ENCODE measurements at places on chromosomes 4 and X.

DNA sequence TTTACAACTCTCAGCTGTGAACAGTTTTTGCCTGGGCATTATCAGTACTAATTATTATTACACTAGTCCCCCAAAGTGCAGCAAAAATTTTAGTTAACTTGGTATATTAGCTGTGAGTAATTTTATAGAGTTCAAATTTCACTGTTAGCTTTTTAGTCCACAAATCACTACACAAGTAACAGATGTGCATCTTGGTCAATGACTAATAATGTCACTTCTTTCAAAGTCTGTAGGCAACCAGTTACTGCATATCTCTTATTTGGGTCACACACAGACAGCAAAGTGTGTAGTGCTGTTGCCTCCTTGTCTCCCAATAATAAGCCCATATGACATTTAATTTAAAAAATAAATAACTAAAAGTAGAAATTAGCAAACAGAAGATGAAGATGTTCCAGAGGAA is 159.9 kb downstream of the SCFD2 start:
- no peak for DNase-seq

DNA sequence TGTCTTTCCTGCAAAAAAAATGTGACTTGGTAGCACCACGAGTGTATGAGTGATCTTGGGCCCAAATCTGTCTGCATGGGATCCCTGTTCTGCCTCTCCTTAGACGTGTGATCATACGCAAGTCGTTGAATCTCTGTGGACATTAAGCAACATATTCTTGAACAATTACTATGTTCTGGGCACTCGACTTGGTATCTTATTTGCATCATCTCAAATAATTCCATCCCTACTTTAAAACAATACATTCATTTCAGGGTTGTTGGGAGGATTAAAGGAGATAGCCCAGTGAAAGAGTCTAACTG is 145.4 kb upstream of the CPEB2 start:
- no peak for DNase-seq

DNA sequence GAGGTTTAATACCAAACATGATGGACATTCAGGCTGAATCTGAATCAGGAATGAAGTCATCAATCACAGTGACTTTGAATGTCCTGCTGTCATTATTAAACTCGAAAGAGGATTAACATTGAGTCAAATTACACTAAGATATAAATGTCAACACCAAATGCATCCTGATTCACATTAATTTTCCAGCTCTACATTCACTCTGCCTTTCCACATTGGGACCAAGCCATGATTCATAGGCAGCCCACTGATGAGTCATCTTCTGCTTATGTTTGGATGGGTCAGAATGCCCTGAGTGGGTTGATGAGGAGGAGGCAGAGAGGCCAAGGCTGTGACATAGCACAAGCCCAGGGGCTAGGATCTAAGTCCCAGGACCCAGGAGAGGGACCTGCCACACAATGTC is 247.6 kb upstream of the RPS6KA3 start:
- peak; percentile 26 for DNase-seq

GRCh38 chrX:108299101-108299591 is 139.1 kb downstream of the COL4A6 start:
- no peak for DNase-seq

DNA sequence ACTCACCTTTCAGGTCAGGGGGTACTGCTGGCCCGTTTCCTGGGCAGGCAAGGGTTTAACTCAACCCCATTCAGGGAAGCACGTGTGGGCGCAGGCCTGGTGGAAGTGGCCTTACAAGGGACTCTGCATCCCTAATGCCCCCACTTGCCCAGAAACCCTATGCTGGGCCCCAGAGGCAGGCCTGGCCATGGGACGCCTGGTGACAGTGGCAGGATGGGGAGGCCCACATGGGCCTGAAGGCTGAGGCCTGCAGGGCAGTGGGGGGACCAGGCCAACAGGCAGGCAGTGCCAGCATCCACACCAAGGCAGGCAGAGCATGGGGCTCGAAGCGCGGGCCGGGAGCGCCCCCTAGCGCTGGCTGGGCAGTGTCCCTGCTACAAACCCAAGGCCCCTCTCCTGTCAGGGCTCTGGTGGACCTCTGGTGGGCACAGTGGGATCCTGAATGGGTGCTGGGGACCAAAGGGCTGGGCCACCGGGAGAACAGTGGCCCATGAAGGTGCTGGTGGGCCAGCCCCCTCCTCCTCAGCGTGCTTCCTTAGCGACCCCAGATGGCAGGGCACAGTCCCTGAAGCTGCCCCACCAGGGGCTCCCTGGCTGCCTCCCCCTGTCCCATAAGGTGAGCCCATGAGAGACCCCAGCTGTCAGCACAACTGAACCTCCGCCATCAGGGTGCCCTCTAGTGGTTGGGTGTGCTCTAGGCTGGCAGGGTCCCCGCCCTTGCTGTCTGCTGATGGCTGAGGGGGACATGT is 16.8 kb downstream of the FGFR3 start:
- peak; percentile 33 for DNase-seq

DNA sequence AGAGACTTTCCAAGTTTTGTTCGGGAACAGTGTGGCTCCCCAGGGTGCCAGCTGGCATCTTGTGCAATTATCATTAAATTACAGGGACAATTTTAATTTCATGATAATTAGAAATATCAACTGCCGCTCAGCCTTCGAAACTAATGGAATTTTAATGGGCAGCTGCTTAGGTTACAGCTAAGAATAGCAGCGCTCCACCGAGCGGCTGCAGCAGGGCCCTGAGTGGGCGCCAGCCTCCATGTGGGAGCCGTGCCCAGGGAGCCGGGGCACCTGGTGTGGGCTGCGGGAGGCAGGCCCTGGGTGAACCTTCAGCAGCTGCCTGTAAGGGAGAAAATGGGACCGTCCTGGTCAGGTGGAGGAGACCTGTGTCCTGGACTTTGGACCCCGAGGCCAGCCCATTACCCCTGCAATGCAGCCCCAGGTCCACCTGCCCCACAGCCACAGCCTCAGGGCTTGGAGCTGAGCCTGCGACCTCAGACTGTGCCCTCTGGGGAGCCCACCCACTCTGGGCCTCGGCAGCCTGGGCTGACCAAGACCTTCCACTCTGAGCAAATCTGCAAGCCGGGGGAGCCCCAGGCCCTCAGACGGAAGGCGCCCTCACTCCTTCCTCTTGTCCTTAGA is 21.1 kb downstream of the MSANTD1 start:
- no peak for DNase-seq

DNA sequence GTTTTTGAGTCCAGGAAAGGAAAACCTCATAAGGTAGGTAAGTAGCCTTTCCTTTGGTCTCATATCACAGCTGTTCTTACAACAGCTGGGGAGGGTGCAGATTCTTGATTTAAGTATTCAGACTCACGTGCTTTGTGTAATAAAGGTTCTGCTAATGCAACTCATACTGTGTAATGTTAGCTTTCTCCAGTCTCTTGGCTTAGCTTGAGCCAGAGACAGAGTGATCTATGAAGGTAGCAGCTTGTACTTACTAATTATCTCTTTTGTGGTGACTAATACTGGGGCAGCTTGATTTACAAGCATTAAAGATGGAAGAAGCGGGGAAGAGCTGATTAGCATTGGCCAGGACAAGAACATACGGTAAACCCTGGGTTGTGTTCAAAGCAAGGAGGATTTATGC is 80.3 kb downstream of the LNX1 start:
- DNase-seq = no peak

GRCh38 chrX:107775734-107776511 is at the start of gene TSC22D3:
Gene TSC22D3 (minus strand): TSS chrX:107775787. CDS start chrX:107775419, 368 bp downstream.
- peak; percentile 5 for DNase-seq

DNA sequence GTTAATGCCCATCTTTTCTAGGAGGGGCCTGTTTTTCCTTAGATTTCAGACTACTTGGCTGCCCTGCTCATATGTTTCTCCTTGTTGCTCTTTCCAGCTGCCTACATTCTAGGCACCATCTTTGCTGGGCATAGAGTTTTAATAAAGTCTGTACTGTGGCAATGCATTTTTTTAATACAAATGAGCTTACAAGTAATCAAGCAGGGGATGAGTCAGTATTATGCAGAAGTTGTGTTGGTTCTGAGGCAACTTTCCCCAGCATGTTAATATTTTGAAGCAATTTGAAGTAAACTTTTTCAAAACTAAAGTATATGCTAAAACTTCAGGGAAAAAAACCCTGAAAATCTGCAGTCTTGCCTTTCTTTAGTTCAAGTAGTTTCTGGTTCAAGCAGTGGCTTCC is 372.0 kb upstream of the GATB start:
- DNase-seq = no peak

DNA sequence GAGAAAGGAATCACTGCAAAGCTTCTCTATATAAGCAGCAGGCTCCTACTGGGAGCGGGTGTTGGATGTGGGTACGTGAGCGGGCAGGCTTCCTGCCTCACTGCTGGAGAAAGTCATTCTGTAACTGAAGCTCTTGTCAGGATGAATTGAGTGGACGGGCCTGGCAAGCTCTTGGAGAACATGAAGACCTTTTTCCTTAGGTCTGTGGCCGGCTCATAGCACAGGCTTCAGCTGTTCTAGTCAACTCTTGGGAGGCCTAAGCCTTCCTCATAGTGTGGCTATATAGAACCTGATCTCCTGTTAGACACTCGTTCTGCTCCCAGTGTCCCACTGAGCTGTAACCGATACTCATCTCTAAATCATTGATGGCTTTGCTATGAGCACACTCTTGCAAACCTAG is 108.2 kb upstream of the GPC4 start:
- DNase-seq = no peak

GRCh38 chr4:6917461-6918271 is 8.0 kb downstream of the TBC1D14 start:
- no peak for DNase-seq

- DNase-seq = no peak
These were observed 1110.4 kb upstream of the ADGRL3 start for GRCh38 chr4:60089546-60090273.

- no peak for DNase-seq
These were observed 63.9 kb downstream of the CPEB2 start for GRCh38 chr4:15066140-15066539.

GRCh38 chr4:54495091-54495490 is 162.7 kb upstream of the KIT start:
- peak; percentile 11 for DNase-seq

DNA sequence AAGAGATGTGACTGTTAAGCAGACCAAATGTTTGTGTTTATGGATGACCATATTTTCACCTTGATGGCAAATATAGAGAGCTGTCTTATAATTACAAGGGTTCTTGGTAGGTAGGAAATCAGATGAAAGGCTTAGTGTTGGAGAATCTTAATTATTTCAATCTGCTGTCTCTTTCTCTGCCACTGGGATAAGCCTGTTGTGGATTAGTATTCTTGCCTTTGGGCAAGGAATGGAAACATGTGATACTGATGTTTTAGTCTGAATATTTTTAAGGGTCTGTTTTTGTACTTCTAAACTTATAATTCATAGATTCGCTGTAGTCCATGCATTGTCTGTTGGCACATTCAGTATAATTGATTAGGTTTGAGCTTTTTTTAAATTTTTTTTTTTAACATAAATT is 23.7 kb upstream of the NUDT6 start:
- DNase-seq = no peak

GRCh38 chr4:94156826-94157225 is 50.8 kb upstream of the SMARCAD1 start:
- no peak for DNase-seq

GRCh38 chr4:158826057-158826456 is 57.2 kb downstream of the FNIP2 start:
- DNase-seq = no peak

GRCh38 chrX:99398545-99398944 is 1011.5 kb downstream of the PCDH19 start:
- no peak for DNase-seq

DNA sequence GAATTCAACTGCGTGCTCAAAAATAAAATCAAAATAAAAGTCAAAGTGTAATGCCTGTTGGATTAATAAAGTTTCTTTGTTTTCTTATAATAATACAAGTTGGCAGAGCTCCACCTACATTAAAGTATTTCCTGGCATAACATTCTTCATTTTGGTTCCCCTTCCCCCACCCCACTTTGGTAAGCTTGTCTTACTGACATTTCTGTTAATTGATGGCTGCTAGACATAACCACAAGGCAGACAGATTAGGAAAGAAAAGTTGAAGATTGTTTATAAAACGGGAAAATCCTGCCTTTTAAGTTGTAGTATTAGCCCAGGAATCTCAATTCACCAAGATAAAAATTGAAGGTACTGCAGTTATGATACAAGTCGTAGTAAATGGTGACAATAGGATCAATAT is 246.5 kb upstream of the RPS6KA3 start:
- no peak for DNase-seq

Measured in T1000 (cell line).